ENCODE measurements at places on chromosomes 7 and 10.

- DNase-seq: no peak
Measured at GRCh38 chr10:4501306-4501705, 324.7 kb upstream of the AKR1E2 start.

GRCh38 chr7:132489776-132490237 is 86.5 kb downstream of the PLXNA4 start:
- DNase-seq: no peak

- no peak for DNase-seq
Measured at GRCh38 chr10:62037890-62038608, 136.6 kb downstream of the ARID5B start.

GRCh38 chr7:50209461-50210135 is 94.9 kb upstream of the IKZF1 start:
- DNase-seq: no peak

DNA sequence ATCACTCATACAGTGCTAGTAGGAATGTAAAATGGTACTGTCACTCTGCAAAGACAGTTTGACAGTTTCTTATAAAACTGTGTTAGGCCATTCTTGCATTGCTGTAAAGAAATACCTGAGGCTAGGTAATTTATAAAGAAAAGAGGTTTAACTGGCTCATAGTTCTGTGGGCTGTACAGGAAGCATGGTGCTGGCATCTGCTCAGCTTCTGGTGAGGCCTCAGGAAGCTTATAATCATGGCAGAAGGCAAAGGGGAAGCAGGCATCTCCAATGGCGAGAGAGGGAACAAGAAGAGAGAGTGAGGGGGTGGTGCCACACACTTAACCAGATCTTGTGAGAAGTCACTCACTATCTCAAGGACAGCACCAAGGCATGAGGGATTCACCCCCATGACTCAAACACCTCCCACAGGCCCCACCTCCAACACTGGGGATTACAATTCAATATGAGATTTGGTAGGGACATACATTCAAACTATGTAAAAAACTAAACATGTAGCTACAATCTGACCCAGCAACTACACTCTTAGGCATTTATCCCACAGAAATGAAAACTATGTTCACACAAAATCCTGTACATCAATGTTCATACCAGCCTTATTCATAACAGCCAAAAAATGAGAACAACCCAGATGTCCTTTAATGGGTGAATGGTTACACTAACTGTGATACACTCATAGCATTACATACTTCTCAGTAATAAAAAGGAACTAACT is 5.0 kb downstream of the ALDH18A1 start:
- no peak for DNase-seq

- no peak for DNase-seq
Measured at GRCh38 chr7:107712025-107712424, 31.9 kb upstream of the CBLL1 start.

DNA sequence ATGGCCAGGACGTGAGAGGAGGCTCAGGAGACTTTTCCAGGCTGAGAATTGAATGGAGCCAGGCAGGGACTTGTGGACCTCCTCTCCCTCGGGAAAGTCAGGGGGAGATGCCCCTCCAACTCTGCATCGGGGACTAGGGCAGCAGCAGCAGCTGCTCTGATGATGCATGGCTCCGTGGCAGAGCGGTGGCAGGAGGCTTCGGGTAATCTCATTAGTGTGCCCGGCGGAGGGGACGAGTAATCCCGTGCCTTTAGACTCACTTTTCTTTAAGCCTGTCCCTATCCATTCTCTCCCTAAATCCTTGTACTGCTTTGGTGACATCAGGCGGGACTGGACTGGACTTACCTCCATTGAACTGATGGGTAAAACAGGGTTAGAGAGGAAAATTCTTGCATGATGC is 75.1 kb downstream of the ZMIZ1 start:
- no peak for DNase-seq

DNA sequence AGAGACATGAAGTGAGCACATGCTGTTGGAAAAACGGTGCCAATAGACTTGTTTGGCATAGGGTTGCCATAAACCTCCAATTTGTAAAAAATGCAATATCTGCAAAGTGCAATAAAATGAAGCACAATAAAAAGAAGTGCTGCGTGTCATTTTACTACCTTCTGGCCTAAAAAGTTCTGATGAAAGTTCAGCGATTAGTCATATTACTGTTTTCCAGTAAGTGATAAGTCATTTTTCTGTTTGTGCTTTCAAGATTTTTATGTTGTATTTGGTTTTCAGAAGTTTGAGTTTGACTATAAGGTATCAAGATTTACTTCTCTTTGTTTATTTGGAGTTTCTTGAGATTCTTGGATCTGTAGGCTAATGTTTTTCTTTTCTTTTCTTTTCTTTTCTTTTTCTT is 16.8 kb downstream of the AOAH start:
- no peak for DNase-seq

DNA sequence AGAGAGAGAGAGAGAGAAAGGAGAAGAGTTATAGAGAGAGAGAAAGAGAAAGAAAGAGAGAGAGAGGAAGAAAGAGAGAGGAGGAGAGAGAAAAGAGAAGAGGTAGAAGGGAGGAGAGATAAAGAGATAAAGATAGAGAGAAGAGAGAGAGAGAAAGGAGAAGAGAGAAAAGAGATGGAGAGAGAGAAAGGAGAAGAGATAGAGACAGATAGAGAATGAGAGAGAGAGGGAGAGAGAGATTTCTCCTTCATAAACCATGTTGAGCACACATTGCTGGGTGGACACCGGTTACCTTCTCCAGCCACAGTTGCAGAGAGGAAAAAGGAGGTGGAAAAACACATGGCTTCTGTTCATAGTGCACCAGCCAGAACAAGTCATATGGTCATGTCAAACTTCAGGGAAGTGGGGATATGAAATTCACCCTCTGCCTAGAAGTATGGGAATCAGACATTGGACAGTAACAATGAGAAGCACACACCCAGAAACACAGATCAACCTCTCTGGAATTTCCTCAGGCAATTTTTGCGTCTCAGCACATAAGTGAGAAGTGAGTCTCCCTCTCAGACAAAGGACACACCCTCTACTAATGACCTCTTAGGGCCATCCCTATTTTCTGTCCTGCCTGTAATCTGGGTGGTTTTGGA is 172.5 kb upstream of the SVIL start:
- no peak for DNase-seq

DNA sequence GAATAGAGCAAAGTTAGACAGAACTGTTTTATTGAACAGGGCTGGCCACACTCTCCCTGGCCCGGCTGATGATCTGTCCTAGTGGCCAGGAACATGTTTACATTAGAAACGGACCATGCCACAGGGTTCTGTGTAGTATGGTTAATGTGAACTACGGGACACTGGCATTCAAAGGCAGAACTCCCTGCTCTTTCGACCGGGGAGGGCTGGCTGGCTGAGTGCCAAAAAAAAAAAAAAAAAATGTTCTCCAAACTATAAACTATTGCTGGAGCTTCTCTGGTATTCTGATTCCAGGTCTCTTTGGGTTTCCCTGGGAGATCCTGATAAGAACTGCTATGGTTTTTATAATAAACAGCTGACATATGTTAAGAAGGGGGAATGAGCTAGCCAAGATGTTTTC is 1262.6 kb upstream of the SORCS1 start:
- DNase-seq: no peak

GRCh38 chr10:72593963-72594362 is 31.9 kb downstream of the MICU1 start:
- DNase-seq: no peak

DNA sequence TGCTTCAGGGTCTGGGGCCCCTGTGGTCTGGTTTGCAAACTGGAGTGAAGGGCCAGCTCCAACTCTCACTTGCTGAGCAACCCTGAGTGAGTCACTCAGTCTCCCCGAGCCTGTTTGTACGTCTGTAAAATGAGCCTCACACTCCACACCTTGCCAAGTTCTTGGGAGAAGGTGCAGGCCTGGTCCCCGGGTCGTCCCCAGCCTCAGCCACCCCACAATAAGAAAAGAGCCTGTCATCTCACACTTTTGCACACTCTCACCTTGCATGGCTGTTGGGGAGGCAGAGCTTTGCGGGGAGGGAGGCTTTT is 5.2 kb downstream of the GRIFIN start:
- no peak for DNase-seq

DNA sequence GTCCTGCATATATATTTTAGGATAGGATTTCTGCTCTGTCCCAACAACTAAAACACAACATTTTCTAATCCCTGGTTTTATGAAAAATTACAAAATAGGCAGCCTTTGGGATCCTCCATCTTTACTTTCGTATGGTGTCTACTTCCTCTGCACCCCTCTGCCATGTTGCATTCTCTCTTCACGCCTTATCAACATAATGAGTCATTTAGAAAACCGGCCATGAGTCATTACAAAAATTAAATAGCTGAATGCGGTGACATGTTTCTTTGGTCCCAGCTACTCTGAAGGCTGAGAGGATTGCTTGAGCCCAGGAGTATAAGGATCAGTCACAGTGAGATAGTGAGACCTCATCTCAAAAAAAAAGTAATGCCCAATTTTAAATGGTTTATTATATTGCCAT is 148.1 kb upstream of the CELF2 start:
- no peak for DNase-seq

Data from stimulated activated CD8-positive, alpha-beta memory T cell treated with anti-CD3 and anti-CD28 coated beads, Interleukin-15, amount 100 ng/mL, for 24 hours (primary cell).